Activated naive CD8-positive, alpha-beta T cell treated with anti-CD3 and anti-CD28 coated beads, Interleukin-2, amount 50 U/mL, for 16 hours (primary cell): ENCODE measurements at places on chromosomes 4 and X.

DNA sequence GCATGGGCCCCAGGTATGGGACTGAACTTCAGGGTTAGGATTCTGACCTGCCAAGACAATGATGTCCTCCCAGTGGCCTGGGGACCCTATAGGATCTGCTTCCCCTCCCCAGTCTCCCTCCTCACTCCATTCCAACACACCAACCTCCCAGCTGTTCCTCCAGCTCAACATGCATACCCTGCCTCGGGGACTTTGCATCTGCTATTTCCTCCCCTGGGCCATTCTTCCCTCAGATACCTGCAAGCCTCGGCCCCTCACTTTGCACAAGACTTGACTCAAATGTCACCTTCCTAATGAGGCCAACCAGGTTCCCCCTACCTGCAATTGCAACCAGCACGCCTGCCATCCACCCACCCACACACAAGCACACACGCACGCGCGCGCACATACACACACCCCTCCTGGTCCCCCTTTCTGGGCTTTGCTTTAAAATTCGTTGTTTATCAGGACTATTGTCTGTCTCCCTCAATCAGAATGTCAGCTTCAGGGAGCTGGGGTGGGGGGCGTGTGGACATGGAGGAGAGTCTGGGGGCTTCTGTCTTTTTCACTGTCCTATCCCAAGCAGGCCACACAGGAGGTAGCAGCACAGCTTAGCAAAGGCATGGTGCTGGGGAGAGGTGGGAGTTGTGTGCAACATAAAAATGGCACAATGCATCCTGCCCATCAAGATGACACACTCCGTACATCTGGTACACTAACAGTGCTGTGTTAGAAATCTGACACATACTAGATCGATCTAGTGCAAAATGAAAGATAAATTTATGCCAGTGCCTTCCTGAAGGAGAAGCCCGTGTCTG, 20.6 kb upstream of the PPP2R2C start:
- DNase-seq, result no peak

DNA sequence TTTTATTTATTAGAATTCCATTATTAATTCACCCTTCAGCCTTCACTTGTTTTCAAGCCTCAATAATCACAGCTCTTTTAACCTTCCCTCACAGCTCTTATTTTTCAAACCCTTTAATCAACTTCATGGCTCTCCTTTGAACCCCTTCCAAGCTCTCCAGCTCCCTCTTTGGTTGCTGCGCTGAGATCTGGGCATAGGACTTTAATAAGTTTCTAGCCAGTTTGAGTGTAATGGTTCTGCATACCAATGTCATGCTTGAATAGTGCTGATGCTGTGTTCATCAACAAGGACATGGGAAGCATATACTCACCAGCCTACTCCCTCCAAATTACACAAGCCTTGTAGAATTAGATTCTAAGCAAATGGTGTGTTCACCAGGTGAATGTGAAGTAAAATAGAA, 3.5 kb upstream of the RNF212 start:
- no peak for DNase-seq

DNA sequence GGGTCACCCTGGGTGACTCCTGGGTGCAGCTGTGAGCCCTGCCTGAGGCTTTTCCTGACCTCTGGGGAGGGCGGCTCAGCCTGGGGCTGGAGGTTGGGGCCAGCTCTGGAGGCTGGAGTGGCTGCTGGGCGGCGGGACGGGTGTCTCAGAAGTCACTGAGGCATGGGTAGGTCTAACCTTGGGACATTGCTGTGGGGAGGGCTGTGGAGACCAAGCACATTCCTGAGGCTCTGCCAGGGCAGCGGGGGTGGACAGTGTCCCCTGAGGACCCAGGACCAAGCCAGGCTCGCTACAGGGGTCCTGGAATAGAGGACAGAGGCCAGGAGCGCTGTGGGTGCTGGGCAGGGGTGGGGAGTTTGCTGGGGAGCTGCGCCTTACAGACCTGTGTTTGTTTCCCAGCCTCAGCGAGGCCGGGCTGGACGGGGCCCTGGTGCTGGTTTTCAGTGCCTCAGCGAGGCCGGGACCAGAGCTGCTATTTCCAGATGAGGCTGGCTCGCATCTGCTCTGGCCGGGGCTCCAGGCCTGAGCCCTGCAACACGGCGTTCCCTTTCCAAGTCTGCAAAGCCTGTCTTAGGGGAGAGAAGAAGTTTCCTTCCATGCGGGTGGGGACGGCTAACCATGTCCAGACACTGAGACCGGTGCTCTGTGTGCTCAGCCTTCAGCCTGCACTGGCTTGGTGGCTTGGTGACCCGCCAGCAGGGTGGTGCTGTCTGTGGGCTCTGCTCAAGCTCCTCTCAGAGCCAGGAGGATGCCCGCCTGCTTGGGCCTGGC, 3.0 kb upstream of the SLC25A6 start:
- no peak for DNase-seq

DNA sequence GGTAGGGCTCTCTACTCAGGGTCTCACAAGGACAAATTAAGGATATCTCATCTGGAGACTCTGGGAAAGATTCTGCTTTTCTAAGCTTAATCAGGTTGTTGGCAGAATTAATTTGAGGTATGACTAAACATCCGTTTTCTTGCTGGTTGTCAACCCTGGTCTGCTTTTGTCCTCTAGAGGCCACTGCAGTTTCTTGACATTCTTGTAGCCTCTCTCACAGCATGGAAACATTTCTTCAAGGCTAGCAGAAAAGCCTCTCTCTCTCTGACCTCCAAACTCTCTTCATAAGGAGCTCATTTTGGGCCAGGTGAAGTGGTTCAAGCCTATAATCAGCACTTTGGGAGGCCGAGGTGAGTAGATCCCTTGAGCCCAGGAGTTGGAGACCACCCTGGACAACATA, 749.5 kb upstream of the PCDH7 start:
- no peak for DNase-seq

DNA sequence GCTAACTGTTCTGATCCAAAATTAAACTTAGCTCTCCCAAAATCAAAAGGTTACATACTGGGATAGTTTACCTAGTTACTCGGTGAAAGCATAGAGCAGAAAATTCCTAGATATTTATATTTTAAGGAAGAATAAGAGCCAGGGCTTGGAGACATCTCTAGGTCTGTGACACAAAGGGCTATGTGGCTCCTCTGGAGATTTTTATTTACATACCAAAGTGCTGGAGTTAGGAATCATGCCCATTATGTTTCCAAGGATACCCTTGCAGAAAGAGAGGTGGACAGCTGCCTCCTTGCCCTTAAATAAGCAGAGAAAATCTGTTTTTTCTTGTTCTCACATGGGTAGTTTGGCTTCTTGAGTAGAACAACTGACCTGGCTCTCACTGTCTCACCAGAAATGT, 9.0 kb downstream of the COX7B2 start:
- no peak for DNase-seq

DNA sequence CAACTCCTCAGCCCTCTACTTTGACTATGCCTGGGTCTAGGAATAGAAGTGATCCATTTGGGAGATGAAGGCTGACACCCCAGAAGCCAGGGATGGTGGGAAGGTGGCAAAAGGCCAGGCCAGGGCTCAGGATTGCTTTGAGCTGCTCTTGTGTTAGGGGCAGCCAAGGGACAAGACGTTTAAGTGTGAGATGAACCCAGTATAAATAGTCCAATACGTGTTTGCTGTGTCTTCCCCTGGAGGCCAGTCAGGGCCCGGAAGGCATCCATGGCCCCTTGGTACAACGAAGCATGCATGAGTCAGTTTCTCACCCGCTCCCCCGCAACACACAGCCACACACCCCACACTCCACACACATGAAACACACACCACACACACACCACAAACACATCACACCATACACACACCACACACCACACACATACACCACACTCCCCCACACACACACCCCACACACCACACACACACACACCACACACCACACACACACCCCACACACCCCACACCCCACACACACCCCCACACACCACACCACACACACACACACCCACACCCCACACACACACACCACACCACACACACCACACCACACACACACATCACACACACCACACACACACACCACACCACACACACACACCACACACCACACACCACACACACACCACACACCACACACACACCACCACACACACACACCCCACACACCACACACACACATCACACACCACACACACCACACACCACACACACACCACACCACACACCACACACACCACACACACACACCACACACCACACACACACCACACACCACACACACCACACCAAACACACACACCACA, 5.1 kb downstream of the STARD8 start:
- no peak for DNase-seq

- no peak for DNase-seq
Observed at GRCh38 chr4:39514888-39515401, 12.3 kb downstream of the UGDH start.

- DNase-seq, result no peak
Observed at GRCh38 chr4:119025420-119025819, 110.2 kb upstream of the MYOZ2 start.

DNA sequence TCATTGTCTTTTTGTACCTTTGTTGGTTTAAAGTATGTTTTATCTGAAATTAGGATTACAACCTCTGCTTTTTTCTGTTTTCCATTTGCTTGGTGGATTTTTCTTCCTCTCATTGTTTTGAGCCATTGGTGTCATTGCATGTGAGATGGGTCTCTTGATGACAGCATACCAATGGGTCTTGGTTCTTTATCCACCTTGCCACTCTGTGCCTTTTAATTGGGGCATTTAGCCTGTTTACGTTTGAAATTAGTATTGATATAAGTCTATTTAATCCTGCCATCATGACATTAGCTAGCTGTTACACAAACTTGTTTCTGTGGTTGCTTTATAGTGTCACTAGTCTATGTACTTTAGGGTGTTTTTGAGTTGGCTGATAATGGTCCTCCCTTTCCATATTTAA, 145.7 kb downstream of the GUCY2F start:
- DNase-seq, result no peak

- DNase-seq, result no peak
Observed at GRCh38 chr4:38957893-38958292, 74.3 kb downstream of the TMEM156 start.

DNA sequence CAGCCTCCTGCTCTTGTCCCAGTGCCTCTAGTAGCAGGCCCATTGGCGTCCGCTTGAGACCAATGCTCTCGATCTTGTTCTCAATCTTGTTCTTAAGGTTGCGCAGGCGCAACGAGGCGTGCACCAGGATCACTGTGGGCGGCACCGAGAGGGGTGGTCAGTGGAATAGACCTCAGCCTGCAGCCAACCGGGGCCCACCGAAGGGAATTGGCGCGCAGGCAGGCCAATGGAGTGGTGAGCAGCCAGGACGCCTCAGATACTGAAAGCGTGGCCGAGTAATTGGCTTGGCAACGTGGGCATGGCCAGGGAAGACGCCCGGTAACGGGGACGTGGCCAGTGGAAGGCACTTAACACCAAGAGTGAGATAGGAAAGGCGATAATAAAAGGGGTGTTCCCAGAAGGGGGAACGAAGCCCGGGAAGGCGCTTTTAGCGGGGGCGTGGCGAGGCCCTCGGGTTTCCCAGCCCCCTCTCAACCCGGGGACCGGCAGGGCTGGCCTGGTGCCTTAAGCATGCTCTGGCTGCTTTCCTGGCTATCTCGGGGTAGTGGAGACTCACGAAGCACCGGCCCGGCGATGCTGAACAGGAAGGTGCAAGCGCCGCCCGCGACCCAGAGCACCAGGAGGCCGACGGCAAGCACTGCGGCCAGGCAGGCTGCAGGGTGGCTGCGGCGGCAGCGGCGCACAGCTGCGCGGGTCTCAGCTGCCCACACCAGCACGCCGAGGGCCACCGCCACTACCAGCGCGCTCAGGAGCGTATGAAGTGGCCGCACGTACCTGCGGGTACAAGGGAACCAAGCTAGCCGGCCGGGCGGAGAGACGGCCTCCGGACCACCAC, 1.7 kb downstream of the PRAF2 start:
- DNase-seq, result no peak

- no peak for DNase-seq
Observed at GRCh38 chr4:83552924-83553323, 17.0 kb downstream of the GPAT3 start.

DNA sequence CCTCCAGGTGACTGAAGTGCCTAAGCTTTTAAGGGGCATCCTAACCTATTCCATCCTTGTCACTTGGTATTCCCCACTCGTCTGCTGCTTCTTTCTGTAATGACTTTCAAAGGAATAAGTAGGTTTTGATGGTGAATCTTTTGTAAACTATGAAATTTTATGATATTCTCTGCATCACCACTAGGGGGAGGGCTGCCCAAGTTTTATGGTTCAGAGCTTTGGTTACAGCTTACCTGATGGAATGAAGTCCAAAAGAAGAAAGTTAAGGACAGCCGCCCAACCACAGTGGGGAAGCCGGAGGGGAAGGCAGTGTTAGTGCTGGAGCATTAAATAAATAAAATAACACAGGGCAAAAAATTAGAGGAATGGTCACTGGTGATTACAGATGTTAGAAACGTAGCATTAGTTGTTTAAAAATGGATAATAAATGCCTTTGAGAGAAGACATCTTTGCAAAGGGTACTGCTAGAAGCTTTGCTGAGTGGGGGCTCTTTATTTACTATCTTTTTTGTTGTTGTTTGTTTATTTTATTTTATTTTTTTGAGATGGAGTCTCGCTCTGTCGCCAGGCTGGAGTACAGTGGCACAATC, 204.9 kb downstream of the GBA3 start:
- no peak for DNase-seq

DNA sequence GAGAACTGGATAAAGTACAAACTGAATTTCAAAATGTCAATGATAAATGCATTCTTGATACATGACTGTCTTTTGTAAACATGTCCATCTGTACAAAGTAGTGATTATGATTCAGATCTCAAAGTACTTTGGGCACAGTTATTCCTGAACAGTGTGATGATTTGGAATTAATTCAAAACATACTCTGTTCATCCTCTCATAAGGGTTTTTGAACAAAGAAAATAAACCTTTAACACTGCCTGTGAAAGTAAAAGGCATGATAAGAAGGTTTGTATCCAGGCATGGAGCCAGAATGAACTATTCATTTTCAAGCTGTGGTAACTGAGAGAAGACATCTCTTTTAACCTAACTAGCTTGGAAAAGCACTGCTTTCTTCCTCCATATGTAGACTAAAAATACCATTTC, 883 bp upstream of the KLHL4 start:
- no peak for DNase-seq

DNA sequence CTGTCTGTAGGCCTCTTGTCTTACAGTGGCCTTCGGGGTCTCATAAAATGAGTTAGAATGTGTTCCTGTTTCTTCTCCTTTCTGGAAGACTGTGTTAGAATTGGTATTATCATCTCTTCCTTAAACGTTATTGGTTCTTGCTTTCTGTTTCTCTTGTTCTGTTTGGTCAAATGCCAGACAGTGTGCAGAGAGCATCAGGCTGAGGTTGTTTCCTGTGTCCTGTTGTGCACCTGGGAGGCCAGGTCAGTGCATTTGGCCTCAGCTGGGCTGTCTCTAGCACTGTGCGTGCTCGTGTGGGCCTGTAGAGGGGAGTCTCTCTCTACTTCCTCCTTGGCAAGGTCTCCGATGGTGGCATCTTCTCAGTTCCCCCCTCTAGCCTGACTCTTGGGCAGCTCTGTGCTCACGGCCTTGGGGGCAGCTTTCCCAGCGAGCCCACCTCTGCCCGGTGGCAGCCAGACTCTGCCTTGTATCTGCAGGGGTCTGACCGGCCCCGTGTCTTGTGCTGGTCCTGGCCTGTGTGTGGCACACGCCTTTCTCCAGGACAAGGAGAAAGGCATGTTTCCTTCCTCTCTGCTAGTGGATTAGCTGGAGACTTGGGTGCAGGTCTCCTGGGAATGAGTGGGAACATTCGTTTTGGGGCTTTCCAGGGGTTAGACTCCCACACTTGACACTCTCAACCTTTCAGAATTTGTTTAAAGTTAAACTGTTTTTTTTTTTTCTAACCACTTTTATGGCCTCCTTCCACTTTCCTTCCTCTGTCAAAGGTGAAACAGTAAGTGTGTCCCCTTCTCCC, 62.3 kb downstream of the FAM193A start:
- DNase-seq, result no peak
